Activated naive CD4-positive, alpha-beta T cell treated with anti-CD3 and anti-CD28 coated beads for 36 hours (primary cell): ENCODE measurements at places on chromosomes 13 and 19. TPM values are rescaled to one million over a fixed set of nuclear protein-coding genes. Genes with fewer than 3 reads are reported as not detected.

Gene SIGLEC6
- total RNA-seq: not detected

GRCh38 chr19:33794683-33795369, 1.8 kb upstream of the KCTD15 start:
- peak overlapping the region; percentile 69 for H3K4me3 ChIP-seq
- no peak for DNase-seq
- no peak overlapping the region for H3K27ac ChIP-seq

Gene NPAS1
- 0.21 TPM for total RNA-seq

Gene SERPINE3
- not detected for total RNA-seq

Gene A1BG
- 7.4 TPM for total RNA-seq

GRCh38 chr13:109856350-109856749, 70.0 kb upstream of the IRS2 start:
- H3K36me3 ChIP-seq: no peaks in the 10 kb centered on the region
- DNase-seq: no peak
- no peak overlapping the region for H3K4me3 ChIP-seq
- H3K4me1 ChIP-seq: no peaks in the 10 kb centered on the region
- H3K27ac ChIP-seq: no peak overlapping the region

Gene RELB
- total RNA-seq: 55.4 TPM

Gene ZNF582
- total RNA-seq: 1.1 TPM

GRCh38 chr13:65159803-65160202, 2070.3 kb downstream of the PCDH9 start:
- no peaks in the 10 kb centered on the region for H3K4me1 ChIP-seq
- H3K4me3 ChIP-seq: no peak overlapping the region
- no peak overlapping the region for H3K27ac ChIP-seq
- no peaks in the 10 kb centered on the region for H3K27me3 ChIP-seq

- peaks cover 32% of the 10 kb centered on the region for H3K27me3 ChIP-seq
- DNase-seq: no peak
- H3K27ac ChIP-seq: no peak overlapping the region
Measured at GRCh38 chr19:50548191-50549058, 19.8 kb downstream of the LRRC4B start.
